Thoracic aorta (tissue), 2 donors: ENCODE measurements at places on chromosomes 7 and 10. TPM values are rescaled to one million over a fixed set of nuclear protein-coding genes. Genes with fewer than 3 reads are reported as not detected.
A peak's percentile ranks its signal among the peaks of the same experiment; 100 is the strongest.

GRCh38 chr10:63466144-63466935 is 563 bp upstream of the JMJD1C start:
- no peak for DNase-seq
- no peaks in the 10 kb centered on the region for H3K27me3 ChIP-seq
- H3K36me3 ChIP-seq: no peaks in the 10 kb centered on the region
- peak overlapping the region; percentile 87 for H3K27ac ChIP-seq

GRCh38 chr7:36023033-36023560 is 130.0 kb upstream of the EEPD1 start:
- DNase-seq: no peak
- no peak overlapping the region for H3K4me3 ChIP-seq
- H3K27me3 ChIP-seq: no peaks in the 10 kb centered on the region
- no peak overlapping the region for H3K27ac ChIP-seq
- no peaks in the 10 kb centered on the region for H3K36me3 ChIP-seq
- H3K4me1 ChIP-seq: peaks cover 3% of the 10 kb centered on the region

DNA sequence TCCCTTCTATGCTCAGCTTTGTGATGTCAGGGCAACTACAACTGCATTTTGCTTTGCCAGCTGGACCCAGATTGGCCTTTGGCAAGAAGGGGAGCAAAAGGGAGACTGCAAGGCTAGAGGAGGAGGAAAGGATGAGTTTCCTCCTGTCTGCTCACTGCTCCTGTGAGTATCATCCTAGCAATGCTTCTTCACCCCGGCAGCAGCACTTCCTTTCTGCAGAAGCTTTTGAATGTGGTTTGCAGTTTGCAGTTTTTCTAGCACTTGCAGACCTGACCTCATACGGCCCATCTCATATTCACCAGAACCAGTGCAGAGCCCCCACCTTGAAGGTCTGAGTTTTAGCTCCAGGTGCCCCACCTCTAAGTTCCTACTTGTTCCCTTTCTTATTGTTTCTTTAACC is 14.8 kb downstream of the C7orf33 start:
- H3K4me3 ChIP-seq: no peak overlapping the region
- H3K4me1 ChIP-seq: peaks cover 3% of the 10 kb centered on the region
- H3K27me3 ChIP-seq: no peaks in the 10 kb centered on the region
- no peak overlapping the region for H3K27ac ChIP-seq

DNA sequence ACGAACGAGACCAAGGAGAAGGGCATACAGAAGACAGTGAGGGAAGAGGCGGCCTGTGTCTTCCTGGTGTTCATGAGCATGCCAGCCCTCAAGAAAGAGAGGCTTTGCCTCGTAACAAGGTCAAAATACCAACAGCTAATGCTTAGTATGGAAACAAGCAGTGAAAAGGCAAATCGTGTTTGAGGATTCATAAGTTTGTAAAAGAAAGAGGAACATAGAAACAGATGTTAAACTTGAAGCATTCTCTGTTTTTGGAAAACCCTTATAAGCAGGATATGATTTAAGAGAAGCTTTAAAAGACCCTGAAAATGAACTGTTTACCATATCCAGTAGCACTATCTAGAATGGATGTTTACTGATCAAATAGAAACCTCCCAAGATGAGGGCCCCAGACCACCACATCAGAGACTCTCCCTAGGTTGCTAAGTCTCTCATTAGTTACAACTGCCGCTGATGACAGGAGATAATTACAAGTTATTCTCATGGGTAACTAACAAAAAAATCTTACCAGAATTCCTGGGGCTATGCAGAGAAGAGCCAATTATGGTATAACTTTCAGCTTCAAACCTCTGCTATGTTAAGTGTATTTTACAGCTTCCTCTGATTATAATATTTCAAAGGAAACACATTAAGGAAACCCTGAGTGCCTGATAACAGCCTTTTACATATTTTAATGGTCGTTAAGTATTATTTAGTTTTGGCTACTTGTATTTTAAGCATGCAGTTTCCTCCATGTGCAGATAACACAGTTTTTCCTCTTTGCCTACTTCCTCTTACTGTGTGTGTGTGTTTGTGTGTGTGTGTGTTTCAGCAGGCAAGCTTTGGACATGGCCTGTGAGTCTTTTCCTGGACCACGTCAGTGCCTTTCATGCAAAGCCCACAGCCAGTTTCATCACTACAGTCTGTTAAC is 17.9 kb downstream of the JCAD start:
- no peak overlapping the region for H3K4me3 ChIP-seq
- no peaks in the 10 kb centered on the region for H3K27me3 ChIP-seq
- no peak for DNase-seq
- H3K4me1 ChIP-seq: peaks cover 3% of the 10 kb centered on the region

- peaks cover 56% of the 10 kb centered on the region for H3K4me1 ChIP-seq
- no peaks in the 10 kb centered on the region for H3K36me3 ChIP-seq
- no peak overlapping the region for H3K27ac ChIP-seq
- no peaks in the 10 kb centered on the region for H3K27me3 ChIP-seq
These were observed 161.0 kb downstream of the PLXNA4 start for GRCh38 chr7:132415259-132415658.

GRCh38 chr10:37856881-37857286 is 526 bp downstream of the ZNF248 start:
- no peaks in the 10 kb centered on the region for H3K36me3 ChIP-seq
- H3K4me3 ChIP-seq: peak overlapping the region; percentile 96
- H3K4me1 ChIP-seq: peaks cover 33% of the 10 kb centered on the region
- no peaks in the 10 kb centered on the region for H3K27me3 ChIP-seq
- peak overlapping the region; percentile 100 for H3K27ac ChIP-seq

GRCh38 chr7:4133491-4134044 is 548.5 kb upstream of the FOXK1 start:
- H3K27me3 ChIP-seq: no peaks in the 10 kb centered on the region
- H3K27ac ChIP-seq: no peak overlapping the region
- DNase-seq: no peak
- H3K4me3 ChIP-seq: no peak overlapping the region
- peaks cover 17% of the 10 kb centered on the region for H3K36me3 ChIP-seq

DNA sequence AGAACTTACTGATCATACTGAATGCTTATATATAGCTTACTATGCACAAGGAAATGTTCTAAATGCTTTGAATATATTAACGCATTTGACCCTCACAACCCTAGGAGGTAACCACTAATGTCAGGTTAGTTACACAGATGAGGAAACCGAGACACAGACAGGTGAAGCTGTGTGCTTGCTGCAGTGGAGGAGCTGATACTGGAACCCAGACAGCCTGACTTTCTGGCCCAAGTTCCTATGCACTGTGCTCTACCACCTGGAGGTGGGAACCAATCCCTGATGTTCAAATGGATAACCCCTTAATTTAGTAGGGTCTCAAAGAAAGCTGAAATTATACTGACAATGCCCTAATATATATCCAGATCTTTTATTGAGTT is 119.6 kb downstream of the SORBS1 start:
- peaks cover 53% of the 10 kb centered on the region for H3K4me1 ChIP-seq
- H3K4me3 ChIP-seq: no peak overlapping the region
- DNase-seq: no peak
- H3K36me3 ChIP-seq: peaks cover 41% of the 10 kb centered on the region
- H3K27ac ChIP-seq: peak overlapping the region; percentile 98

DNA sequence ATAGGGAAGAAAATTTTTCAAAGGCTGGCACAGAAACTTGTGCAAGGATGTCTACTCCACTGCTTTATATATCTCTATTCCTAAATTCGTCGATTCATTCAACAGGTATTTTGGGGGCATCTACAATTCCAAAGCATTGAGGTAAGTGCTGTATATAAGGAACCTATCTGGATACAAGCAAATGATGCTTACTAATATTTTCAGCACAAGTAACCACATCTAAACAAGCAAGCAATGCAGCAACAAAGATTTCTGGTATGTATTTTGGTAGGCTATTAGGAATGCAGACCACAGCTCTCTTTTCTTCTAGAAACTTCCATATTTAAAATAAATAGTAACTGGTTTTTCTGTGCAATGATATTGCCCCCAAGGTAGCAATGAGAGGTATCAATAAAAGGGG is 183.9 kb downstream of the SGMS1 start:
- H3K27me3 ChIP-seq: no peaks in the 10 kb centered on the region
- no peak overlapping the region for H3K4me3 ChIP-seq
- no peak for DNase-seq
- H3K4me1 ChIP-seq: peaks cover 14% of the 10 kb centered on the region
- no peaks in the 10 kb centered on the region for H3K36me3 ChIP-seq
- H3K27ac ChIP-seq: no peak overlapping the region

- no peaks in the 10 kb centered on the region for H3K27me3 ChIP-seq
- H3K4me1 ChIP-seq: no peaks in the 10 kb centered on the region
- H3K36me3 ChIP-seq: no peaks in the 10 kb centered on the region
- H3K27ac ChIP-seq: no peak overlapping the region
These were observed 66.0 kb upstream of the STARD3NL start for GRCh38 chr7:38112075-38112474.

DNA sequence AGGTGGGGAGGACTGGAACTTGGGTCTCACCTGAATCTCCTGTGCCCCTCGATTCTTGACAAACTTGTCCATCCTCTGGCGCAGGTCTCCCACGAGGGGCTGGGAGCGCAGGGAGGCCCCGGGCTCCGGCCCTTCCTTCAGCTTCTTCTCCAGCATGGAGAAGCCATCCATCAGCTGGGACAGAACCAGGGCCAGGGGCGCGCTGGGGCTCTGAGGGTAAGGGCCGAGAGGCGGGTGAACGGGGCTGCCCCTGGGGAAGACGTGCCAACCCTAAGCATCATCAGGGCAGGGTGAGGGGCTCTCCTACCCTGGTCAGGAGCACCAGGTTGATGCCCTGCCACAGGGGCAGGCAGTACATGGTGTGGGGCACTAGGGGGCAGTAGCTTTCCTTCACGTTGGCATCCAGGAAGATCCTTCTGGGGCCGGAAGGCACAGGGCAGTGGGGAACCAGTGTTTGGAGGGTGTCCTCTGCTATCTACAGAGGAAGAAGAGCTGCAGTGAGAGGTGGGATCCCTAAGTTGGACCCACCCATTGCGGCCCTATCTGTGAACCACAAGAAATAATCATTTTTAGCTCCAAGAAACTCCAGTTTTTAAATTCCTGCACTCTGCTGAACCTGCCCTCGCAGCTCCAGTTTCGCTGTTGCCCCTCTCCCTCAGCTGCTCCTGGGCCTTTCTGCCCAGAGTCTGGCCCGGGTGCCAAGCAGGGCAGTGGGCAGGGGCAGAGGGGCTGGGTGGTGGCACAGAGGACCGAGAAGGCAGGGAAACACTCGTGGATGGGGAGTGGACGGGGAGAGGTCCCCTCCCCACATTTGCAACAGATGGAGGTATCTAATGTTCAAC is 10.8 kb upstream of the PYROXD2 start:
- no peak for DNase-seq
- H3K4me1 ChIP-seq: no peaks in the 10 kb centered on the region
- H3K36me3 ChIP-seq: peaks cover 27% of the 10 kb centered on the region
- no peak overlapping the region for H3K4me3 ChIP-seq

DNA sequence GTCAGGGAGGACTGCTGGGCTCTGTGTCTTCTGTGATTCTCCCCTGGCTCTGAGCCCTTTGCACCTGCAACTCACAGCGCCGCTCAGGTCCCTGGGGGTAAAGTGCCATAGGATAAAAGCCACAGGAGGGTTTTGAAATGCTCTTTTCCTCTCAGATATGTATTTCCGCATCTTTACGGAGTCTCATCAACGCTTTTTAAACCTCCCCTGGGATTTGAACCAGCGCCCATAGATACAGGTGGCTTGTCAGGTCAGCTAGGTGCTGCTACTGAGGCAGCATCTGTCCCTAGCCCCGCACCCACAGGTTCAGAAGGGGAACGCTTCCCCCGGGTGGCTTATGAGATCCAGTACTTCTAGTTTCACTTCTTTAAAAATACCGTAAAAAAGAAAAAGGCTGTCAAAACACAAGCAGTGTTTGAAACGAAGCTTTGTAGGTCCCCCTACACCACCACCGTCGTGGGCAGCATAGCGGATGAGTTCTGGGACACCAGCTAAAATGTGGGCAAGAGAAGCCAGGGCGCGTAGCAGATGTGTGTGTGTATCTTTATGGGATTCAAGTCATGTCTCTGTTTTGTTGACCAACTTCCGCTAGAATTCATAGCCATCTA is 173.5 kb downstream of the CUX1 start:
- no peaks in the 10 kb centered on the region for H3K27me3 ChIP-seq
- H3K36me3 ChIP-seq: no peaks in the 10 kb centered on the region
- H3K27ac ChIP-seq: no peak overlapping the region
- H3K4me1 ChIP-seq: peaks cover 2% of the 10 kb centered on the region

- no peaks in the 10 kb centered on the region for H3K27me3 ChIP-seq
- H3K4me3 ChIP-seq: peak overlapping the region; percentile 81
- peaks cover 15% of the 10 kb centered on the region for H3K4me1 ChIP-seq
- peaks cover 3% of the 10 kb centered on the region for H3K36me3 ChIP-seq
- H3K27ac ChIP-seq: peak overlapping the region; percentile 90
These were observed 1.2 kb downstream of the GPNMB start for GRCh38 chr7:23247603-23248335.

GRCh38 chr7:65989694-65990080 is 7.7 kb upstream of the GUSB start:
- no peak for DNase-seq
- no peak overlapping the region for H3K4me3 ChIP-seq
- H3K36me3 ChIP-seq: no peaks in the 10 kb centered on the region
- no peaks in the 10 kb centered on the region for H3K4me1 ChIP-seq

DNA sequence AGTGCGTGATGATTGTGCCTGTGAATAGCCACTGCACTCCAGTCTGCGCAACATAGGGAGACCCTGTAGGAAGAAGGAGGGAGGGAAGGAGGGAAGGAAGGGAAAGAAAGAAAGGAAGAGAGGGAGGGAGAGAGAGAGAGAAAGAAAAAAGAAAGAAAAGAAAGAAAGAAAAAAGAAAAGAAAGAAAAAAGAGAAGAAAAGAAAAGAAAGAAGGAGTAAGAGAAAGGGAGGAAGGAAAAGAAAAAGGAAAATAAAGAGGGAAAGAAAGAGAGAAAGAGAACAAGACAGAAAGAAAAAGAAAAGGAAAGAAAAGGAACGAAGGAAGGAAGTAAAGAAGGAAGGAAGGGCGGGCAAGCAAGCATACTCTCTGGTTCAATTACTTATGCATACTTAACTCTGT is 112.9 kb upstream of the ANK3 start:
- H3K4me3 ChIP-seq: no peak overlapping the region
- H3K36me3 ChIP-seq: no peaks in the 10 kb centered on the region
- H3K4me1 ChIP-seq: no peaks in the 10 kb centered on the region
- no peak overlapping the region for H3K27ac ChIP-seq
- no peaks in the 10 kb centered on the region for H3K27me3 ChIP-seq
- no peak for DNase-seq

DNA sequence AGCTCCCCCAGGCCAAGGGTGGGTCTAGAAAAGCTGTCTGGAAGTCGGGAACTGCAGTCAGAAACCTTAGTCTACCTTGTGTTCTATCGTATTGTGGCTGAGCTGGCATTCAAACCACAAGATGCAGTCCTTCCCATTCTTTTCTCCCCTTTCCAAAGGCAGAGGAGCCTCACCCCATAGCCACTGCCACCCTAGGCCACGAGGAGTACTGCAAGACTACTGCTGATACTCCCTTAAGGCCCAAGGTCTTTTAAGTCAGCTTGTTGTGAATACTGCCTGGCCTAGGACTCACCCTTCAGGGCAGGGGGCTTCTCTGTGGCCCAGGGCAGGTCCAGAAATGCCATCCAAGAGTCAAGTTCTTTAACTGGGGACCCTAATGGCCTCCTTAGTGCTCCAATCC is 214.5 kb upstream of the CNTNAP2 start:
- no peak overlapping the region for H3K27ac ChIP-seq
- H3K36me3 ChIP-seq: no peaks in the 10 kb centered on the region
- H3K4me3 ChIP-seq: no peak overlapping the region
- no peak for DNase-seq
- no peaks in the 10 kb centered on the region for H3K4me1 ChIP-seq
- H3K27me3 ChIP-seq: no peaks in the 10 kb centered on the region

The DPYSL4 gene
- not detected for total RNA-seq

The CALCR gene
- total RNA-seq: not detected

The RELN gene
- total RNA-seq: 5.1 TPM

The CAV2 gene
- total RNA-seq: 157 TPM

The MPP7 gene
- total RNA-seq: 48.5 TPM

The OR2A1 gene
- not detected for total RNA-seq
